ENCODE measurements at places on chromosomes 1 and 21.

GRCh38 chr1:171160211-171160610, 24.9 kb upstream of the FMO2 start:
- DNase-seq: no peak

DNA sequence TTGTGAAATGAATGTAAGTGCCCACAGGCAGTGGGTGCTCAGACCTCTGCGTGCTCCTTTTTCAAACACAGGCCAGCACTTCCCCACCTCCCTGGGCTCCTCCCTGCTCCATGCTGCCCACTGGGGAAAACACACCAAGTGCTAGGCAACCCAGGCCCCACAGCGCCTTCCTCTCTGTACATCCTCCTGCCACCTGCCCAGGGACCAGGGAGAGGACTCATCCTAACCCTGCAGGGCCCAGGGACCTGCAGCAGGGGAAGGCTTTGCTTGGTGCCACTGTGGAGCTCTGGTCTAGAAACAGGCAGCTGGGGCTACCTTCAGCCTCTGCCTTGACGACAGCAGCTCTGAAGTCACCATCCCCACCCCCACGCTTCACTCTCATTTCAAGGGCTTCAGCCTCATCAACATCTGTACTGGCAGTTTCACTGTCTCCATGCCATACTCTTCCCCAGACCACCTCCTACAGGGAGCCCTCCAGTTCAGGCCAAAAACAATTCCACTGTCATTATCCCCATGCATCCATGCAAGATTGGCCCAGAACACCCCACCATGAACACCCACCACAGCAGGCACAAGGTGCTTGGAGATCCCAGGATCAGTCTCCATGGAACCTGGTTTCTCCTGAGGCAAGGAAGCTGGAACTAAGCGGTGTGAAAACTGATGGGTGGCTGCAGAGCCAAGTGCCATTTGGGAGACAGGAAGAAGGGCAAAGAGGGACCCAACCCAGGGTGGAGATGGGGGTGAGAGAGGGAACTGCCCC, 1.1 kb downstream of the IGSF8 start:
- no peak for DNase-seq

DNA sequence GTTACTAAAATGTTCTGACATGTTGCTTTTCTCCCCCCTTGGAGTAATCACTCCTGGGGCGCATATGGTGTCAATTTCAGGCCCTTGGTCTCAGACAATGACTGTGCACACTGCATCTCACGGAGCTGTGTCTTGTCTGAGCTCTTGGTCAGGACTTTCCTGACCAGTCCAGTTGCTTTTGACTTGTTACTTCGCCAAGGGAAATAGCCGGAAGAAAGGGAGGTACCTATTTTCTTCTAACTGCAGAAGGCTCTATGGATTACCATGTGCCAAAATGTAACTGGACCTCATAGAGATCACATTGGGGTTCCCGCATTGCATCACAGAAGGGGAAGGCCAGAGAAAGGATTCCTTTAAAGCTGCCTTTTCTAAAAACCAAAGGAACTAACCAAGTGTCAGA, 68.6 kb downstream of the SPAG17 start:
- no peak for DNase-seq

- no peak for DNase-seq
Observed at GRCh38 chr1:115850937-115851336, 10.0 kb upstream of the NHLH2 start.

DNA sequence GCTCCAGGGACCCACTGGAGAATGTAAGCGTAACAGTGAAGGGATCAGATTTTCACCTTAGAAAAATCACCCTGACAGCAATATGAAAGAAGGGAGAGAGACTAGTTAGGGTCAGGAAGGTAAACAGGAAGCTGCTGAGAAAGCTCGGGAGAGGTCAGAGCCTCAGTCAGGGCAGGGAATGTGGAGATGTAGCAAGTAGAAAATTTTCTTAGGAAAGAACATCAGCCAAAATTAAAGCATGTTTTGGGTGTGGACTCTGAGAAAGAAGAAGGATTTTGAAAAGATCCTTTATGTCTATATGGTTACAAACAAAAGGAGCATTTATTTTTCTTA, 16.7 kb upstream of the ERICH3 start:
- DNase-seq: no peak

- no peak for DNase-seq
Observed at GRCh38 chr1:76463849-76464248, 389.3 kb downstream of the ST6GALNAC3 start.

GRCh38 chr1:224253721-224254120, 70.7 kb downstream of the DEGS1 start:
- no peak for DNase-seq

DNA sequence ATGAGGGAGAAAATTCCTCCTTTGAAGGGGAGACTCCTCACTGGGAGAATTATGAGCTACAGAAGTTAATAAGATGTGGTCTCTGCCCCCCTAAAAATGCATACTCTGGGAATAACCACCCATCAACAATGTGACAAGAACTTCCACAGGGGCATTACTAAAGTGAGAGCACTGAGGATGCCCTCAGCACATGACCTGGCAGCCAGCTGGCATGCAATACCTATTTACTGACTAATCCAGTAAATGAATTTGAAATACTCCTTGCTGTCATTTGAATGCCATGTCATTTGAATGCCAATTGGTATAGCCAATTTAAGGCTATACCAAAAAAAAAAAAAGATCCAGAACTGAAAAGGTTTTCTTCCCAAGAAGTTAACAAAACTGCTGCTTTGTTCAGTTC, 30.8 kb downstream of the PLPP3 start:
- no peak for DNase-seq

- no peak for DNase-seq
Observed at GRCh38 chr1:158003406-158003800, 10.0 kb downstream of the KIRREL1 start.

GRCh38 chr1:40312238-40313205, 4.6 kb downstream of the COL9A2 start:
- DNase-seq: no peak

DNA sequence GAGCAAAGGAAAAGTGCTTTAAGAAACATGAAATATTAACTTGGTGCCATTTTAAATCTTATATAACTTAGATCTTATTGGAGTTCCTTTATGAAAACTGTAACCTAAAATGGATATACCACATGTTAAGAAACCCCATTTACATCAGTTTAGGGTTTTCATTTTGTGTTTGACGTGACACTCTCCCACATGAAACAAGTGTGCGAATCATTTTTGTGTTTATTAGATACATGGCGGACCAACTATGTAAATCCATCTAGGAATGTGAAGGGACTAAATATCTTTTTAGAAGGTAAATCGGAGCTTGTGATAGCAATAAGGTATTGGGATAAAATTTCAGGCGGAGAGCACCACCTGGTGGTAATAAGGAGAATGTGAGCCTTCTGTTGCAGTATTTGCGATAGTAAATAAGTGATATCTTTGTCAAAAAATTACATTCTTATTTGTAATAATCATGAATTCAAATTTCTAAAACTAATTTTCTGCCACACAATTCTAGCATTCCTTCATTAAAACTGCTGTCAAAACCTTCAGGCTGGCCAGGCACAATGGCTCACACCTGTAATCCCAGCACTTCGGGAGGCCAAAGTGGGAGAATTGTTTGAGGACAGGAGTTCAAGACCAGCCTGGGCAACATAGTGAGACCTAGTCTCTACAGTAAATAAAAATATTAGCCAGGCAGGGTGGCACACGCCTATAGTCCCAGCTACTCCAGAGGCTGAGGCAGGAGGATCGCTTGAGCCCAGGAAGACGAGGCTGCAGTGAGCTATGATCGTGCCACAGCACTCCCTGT, 31.3 kb downstream of the SMAP2 start:
- no peak for DNase-seq

- DNase-seq: no peak
Observed at GRCh38 chr1:235892734-235893413, 26.2 kb upstream of the LYST start.

GRCh38 chr1:215890438-215890837, 323.3 kb downstream of the KCTD3 start:
- no peak for DNase-seq

DNA sequence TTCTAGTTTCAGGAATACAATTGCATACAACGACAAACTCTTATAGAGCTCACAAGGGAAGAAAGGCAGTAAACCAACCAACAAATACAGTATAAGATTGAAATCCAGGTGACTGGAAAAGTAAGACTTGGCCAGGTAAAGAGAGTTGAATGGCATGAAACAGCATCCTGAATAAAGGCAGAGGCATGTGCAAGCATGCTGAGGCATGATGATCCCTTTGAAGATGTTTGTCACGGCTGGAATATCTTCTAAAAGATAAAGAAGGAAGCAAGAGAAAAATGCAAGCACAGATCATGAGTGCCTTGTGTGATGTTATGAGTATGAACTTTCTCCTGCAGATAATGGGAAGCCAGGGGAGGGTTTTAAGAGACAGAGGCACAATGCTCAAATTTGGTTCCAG, 83.3 kb upstream of the SPATA6 start:
- DNase-seq: no peak

- DNase-seq: no peak
Observed at GRCh38 chr21:39317134-39318090, 4.0 kb upstream of the BRWD1 start.

GRCh38 chr1:230424391-230425251, 1.5 kb downstream of the PGBD5 start:
- DNase-seq: no peak

- no peak for DNase-seq
Observed at GRCh38 chr1:30774550-30775432, 17.2 kb upstream of the LAPTM5 start.

DNA sequence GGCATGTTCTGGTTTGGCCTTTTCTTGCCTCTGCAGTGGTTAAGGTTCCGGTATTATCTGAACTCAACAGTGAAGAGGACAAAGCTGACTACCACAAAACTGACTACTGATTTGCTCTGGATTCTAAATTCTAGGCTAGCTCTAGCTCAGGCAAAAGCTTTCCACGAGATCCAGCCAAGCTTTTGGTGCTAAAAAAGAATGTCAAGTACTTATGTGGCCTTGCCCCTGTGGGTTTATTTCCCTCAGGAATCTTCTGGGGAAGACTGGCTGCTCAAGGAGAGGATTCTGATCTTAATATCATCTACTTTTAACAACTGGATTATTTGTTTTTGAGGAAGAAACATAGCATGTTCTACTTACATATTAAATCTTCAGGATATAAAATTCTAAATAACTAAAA, 26.1 kb upstream of the MTMR11 start:
- no peak for DNase-seq

DNA sequence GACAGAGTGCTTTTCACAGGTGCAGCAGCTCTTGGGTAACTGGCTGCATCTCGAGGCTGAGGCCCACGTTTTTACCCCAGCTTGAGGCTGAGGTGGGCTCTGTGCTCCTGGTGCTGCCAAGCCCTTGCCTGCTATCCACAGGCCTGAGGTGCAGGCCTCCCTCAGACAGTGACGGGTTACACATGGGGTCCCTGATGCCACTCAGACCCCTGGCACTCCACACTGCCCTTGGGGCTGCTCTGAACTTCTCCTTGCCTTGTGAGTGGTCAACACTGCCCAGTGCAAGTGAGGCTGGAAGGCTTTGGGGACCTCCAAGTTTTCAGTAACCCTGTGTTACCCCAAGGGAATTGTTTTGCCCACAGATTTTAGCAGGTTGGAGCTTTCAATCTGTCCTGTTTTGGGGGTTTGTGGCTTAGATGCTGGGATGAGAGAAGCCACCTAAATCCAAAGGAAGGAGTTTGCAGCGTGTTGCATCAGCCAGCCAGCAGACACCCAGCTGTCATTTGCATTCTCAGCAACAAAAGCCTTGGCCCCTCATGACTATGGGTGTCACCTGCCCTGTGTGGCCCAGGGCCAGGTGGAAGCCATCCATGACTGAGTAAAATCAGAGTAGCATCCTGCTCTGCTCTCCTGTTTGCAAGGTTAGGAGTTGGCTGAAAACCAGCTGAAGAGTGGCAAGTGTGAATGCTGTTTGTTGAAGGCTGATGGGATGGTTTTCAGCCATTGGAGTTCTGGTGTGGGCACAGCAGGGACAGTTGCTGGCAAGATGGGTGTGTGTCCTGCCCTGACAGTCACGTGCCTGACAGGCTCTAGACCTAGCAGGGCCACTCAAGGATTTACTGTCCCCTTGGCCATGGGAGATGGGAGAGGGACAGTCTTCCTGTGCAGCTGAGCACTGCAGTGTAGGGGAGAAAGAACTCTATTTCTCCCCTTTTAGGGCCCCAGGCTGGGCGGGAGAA, 3.2 kb downstream of the RNF187 start:
- no peak for DNase-seq

GRCh38 chr1:172654535-172654934, 4.4 kb upstream of the FASLG start:
- no peak for DNase-seq

- no peak for DNase-seq
Observed at GRCh38 chr1:175319912-175320230, 127.3 kb upstream of the KIAA0040 start.

- DNase-seq: no peak
Observed at GRCh38 chr1:12434174-12434573, 183.8 kb downstream of the DHRS3 start.

GRCh38 chr1:83043244-83043643, 955.7 kb downstream of the TTLL7 start:
- no peak for DNase-seq

- DNase-seq: no peak
Observed at GRCh38 chr1:30005972-30006619, 717.3 kb downstream of the MATN1 start.

- no peak for DNase-seq
Observed at GRCh38 chr1:22680726-22681125, 27.7 kb downstream of the C1QB start.

DNA sequence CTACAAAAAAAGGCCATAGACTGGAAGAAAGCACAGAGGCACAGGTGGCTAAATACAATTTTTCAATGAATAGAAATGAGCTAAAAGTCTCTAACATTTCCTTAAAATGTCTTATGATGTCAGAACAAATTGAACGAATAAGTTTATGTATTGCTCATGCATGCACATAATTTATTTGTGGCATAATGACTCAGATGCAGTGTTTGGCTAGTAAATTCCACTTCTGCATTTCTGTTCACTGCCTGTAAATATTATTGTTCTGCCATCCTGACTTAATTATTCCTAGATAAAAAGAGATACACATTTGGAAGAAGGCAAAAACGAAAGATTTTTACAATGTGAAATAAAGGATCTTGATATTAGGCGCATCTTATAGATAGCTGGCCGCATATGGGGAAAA, 26.6 kb upstream of the EXO1 start:
- DNase-seq: no peak

GRCh38 chr21:46245213-46245915, 16.8 kb upstream of the LSS start:
- DNase-seq: no peak

DNA sequence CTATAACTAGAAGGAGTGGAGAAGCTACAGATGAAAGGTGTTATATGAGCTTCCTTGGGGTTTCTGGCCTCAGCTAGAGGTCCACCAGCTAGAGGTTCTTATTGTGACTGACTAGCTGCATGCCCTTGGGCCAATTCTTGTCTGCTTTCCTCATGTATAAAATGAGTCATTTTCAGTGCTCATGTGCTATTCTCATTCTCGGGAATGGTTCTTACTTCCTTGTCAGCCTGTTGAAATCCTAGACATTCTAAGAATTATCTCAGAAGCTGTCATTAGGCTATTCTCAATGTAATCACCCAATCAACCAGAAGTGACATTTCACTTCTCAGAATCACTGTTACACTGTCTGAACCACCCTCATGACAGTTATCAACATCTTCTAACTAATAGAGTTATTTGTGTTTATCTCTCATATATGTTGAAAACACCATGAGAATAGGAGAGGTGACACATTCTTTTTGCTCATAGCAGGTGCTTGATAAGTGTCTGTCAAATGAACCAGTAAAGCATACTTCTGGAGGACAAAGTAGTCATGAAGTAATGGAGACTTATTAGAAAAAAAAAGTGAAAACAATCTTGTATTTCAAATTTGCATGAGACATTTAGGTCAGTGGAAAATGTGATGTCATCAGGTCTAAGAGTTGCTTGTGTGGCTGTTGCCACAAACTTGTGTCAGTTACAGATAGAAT, 122.8 kb upstream of the IVNS1ABP start:
- peak; percentile 32 for DNase-seq

Measured in CD4-positive, alpha-beta T cell (primary cell).